Pericardium fibroblast (primary cell): ENCODE measurements at places on chromosomes 6 and 20. TPM values are rescaled to one million over a fixed set of nuclear protein-coding genes. Genes with fewer than 3 reads are reported as not detected.

The GGTLC1 gene
- total RNA-seq = not detected in 2 replicates

The DHX16 gene
- 21.2 and 21.7 TPM in 2 replicates for total RNA-seq

The ENPP3 gene
- total RNA-seq = not detected in 2 replicates

The IRF4 gene
- 0.34 TPM in 1 of 2 replicates, not detected in the other for total RNA-seq

The C20orf204 gene
- total RNA-seq = 0.12 and 0.68 TPM in 2 replicates

The PKIG gene
- total RNA-seq = 57.2 and 57.4 TPM in 2 replicates

The C20orf144 gene
- 0.09 TPM in 1 of 2 replicates, not detected in the other for total RNA-seq

The LY6G6D gene
- not detected in 2 replicates for total RNA-seq

The NFS1 gene
- total RNA-seq = 14.1 and 19.1 TPM in 2 replicates

The HUS1B gene
- 0.09 TPM in 1 of 2 replicates, not detected in the other for total RNA-seq

The CRISP2 gene
- total RNA-seq = not detected in 2 replicates

The ASIP gene
- not detected in 2 replicates for total RNA-seq

The SLC12A5 gene
- 0.51 TPM in 1 of 2 replicates, not detected in the other for total RNA-seq

The TNNC2 gene
- total RNA-seq = 1.1 and 12.2 TPM in 2 replicates

The POM121L2 gene
- not detected in 2 replicates for total RNA-seq
